ENCODE measurements at places on chromosomes 3 and 15. TPM values are rescaled to one million over a fixed set of nuclear protein-coding genes. Genes with fewer than 3 reads are reported as not detected.

Gene TYRO3
- 8.8 TPM for total RNA-seq

Gene A4GNT
- not detected for total RNA-seq

Gene SNX4
- total RNA-seq = 29.9 TPM

Gene ONECUT1
- total RNA-seq = not detected

Gene NR2E3
- 0.92 TPM for total RNA-seq

Gene CMC1
- 3.3 TPM for total RNA-seq

Gene GOLGA6A
- total RNA-seq = 0.42 TPM

Gene ZPLD1
- total RNA-seq = not detected

GRCh38 chr3:23258110-23258509 lies 55.0 kb downstream of the UBE2E2 start:
- H3K27me3 ChIP-seq = no peaks in the 10 kb centered on the region
- DNase-seq = no peak
- no peak overlapping the region for H3K27ac ChIP-seq
- H3K36me3 ChIP-seq = no peaks in the 10 kb centered on the region

DNA sequence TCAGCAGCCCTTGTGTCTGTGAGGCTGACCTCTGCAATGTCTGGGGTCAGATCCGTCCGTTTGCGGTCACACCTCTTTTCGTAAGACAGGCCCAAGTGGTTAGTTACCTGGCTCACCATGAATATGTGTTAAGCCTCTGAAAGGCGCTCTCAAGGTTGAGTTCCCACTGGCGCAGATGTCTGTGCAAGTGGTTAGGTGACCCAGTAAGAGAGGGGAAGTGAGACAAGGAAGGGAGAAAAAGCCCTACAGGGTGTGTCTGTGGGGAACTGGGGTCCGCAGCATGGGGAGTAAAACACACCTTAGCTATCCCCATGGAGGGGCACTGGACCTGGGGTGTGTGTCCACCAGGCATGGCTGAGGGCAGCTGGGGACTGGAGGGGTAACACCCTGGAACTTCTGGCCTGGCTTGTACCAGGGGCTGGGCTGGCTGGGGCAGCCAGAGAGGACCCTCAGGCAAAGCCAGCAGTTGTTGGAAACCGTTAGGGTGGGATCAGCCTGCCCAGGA lies 391.6 kb upstream of the PROK2 start:
- no peak for DNase-seq
- H3K27ac ChIP-seq = peak overlapping the region; percentile 52

DNA sequence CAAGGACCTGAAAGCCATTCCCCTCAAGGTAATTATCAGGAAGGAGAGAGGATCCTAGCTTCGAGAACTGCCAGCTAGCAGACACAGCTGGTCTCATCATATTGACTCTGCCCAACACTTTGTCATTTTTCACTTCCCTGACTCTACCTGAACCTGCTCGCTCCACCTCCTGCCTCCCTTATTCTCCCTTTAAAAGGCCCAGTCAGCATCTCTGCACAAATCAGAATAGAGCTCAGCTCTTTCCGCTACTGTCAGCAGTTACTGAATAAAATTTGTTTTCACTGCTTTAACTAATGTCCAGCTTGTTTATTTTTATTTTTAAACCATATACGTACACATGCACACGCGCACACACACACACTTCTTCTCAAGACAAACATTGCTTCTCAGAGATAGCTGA lies 57.2 kb upstream of the MCF2L2 start:
- H3K27ac ChIP-seq = no peak overlapping the region
- no peaks in the 10 kb centered on the region for H3K4me1 ChIP-seq
- no peak overlapping the region for H3K4me3 ChIP-seq
- no peaks in the 10 kb centered on the region for H3K27me3 ChIP-seq
- DNase-seq = no peak
- H3K36me3 ChIP-seq = no peaks in the 10 kb centered on the region

- H3K4me3 ChIP-seq = no peak overlapping the region
- no peaks in the 10 kb centered on the region for H3K27me3 ChIP-seq
- no peak overlapping the region for H3K27ac ChIP-seq
- H3K36me3 ChIP-seq = no peaks in the 10 kb centered on the region
These were observed 1.5 kb upstream of the OCA2 start for GRCh38 chr15:28100516-28101195.

DNA sequence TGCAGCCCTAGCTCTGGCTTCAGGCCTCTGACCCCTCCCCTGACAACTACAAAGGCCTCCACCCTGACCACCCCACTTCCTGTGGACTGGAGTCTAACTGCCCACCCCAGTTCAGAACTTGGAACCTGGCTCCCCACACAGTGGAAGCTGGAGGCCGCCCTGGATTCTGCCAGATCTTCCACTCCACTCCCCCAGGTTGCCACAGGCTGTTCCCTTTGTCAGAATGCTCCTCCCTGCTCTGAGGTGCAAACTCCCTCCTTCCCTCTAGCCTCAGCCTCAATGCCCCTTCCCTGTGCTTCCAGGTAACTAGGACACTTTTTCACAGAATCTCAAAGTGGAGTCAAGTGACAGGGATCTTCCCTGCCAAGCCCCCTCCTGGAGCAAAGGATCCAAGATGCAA lies 62.8 kb upstream of the TMEM115 start:
- H3K4me1 ChIP-seq = no peaks in the 10 kb centered on the region
- H3K4me3 ChIP-seq = no peak overlapping the region
- no peak overlapping the region for H3K27ac ChIP-seq
- DNase-seq = no peak
- no peaks in the 10 kb centered on the region for H3K36me3 ChIP-seq
- no peaks in the 10 kb centered on the region for H3K27me3 ChIP-seq

DNA sequence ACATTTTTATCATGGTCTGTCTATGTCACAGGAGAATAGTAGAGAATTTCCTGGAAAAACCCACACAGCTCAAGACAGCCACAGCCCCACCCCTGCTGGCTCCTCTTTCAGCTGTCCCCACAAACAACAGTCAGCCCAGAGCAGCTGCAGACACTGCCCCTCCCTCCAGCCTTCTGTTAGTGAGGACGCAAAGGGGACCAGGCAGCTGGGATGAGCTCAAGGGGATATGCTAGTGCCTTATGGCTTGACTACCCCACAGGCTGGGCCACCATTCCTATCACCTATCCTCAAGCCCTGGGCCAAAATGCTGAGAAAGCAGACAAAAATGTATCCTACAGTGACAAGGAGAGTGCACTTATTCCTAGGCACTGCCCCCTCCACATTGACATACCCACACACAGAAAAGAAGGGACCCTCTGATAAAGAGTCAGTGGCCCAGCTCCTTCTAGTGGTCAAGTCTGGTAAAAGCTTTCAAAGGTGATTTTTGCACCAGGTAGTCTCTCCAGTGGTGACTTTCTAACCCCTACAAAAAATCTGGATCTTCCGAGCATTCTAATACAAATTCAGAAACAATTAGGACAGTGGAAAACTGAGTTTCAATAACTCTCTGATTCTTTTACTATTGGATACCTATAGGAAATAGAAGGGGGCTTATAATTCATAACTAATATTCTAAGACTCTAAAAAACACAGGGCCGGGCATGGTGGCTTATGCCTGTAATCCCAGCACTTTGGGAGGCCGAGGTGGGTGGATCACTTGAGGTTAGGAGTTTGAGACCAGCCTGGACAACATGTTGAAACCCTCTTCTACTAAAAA lies 3.0 kb upstream of the MAP1A start:
- no peaks in the 10 kb centered on the region for H3K27me3 ChIP-seq
- DNase-seq = no peak
- H3K27ac ChIP-seq = no peak overlapping the region

GRCh38 chr3:14407203-14407602 lies 4.8 kb downstream of the SLC6A6 start:
- no peak for DNase-seq
- H3K36me3 ChIP-seq = peaks cover 3% of the 10 kb centered on the region
- H3K4me3 ChIP-seq = no peak overlapping the region
- peaks cover 33% of the 10 kb centered on the region for H3K4me1 ChIP-seq
- no peak overlapping the region for H3K27ac ChIP-seq
- no peaks in the 10 kb centered on the region for H3K27me3 ChIP-seq

- H3K4me3 ChIP-seq = no peak overlapping the region
- no peaks in the 10 kb centered on the region for H3K36me3 ChIP-seq
- H3K27me3 ChIP-seq = no peaks in the 10 kb centered on the region
- H3K27ac ChIP-seq = no peak overlapping the region
These were observed 126.1 kb downstream of the CHST2 start for GRCh38 chr3:143245692-143246091.

GRCh38 chr3:123618768-123619484 lies 34.1 kb upstream of the HACD2 start:
- peaks cover 87% of the 10 kb centered on the region for H3K4me1 ChIP-seq
- peak overlapping the region; percentile 43 for H3K4me3 ChIP-seq
- peak; percentile 80 for DNase-seq
- peaks cover 30% of the 10 kb centered on the region for H3K36me3 ChIP-seq
- no peaks in the 10 kb centered on the region for H3K27me3 ChIP-seq
- H3K27ac ChIP-seq = peak overlapping the region; percentile 73

DNA sequence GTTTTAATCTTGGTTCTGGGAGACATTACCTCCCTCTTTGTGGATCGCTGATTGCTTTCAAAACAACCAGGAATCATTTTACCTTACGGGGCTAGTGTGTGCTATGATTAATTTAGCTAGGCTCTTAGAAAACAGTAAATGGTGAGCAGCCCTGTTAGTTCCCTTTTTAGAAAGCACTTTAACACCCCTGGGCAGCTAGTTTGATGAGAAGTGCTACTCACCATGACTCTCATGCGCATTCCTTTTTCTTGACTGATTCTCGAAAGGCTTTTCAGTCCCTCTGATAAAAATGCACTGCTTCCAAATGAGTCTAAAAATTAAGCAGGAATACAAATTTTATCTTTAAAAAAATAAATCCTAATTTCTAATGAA lies 75.3 kb upstream of the LEKR1 start:
- no peaks in the 10 kb centered on the region for H3K36me3 ChIP-seq
- no peak overlapping the region for H3K4me3 ChIP-seq
- no peak overlapping the region for H3K27ac ChIP-seq
- no peaks in the 10 kb centered on the region for H3K27me3 ChIP-seq
- peaks cover 5% of the 10 kb centered on the region for H3K4me1 ChIP-seq

DNA sequence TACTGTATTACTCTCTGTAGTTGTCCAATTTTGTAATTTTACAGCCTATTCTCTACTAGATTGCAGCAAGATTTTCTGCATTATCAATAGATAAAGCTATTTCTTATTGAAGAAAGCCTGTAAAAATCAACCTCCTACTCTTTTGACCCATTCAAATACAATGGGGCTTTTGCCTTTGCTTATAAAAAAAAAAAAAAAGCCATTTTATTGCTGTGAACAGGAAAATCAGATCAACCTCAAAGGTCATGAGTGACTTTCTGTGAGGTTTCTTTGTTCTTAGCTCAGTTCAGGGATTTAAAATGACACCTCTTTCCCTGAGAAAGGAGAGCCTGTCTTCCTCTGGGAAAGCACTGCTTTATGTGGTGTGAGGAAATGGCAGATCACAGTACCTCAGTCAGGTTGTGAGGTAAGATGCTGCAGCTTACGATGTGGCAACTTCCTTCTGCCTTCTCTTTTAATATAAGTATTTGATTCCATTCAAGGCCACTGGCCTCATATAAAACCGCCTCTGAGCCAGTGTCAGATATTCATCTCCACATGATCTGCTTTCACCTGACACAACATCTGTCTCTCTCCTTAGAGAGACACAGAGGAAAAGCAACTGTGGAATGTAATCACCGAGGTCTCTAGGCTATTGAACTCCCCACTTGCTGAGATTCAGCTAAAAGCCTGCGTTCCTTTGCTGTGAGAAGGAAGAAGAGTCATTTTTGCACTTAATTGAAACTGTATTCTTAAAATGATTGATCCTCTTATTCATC lies 161.5 kb upstream of the MB21D2 start:
- DNase-seq = no peak
- H3K27ac ChIP-seq = no peak overlapping the region
- no peaks in the 10 kb centered on the region for H3K36me3 ChIP-seq

DNA sequence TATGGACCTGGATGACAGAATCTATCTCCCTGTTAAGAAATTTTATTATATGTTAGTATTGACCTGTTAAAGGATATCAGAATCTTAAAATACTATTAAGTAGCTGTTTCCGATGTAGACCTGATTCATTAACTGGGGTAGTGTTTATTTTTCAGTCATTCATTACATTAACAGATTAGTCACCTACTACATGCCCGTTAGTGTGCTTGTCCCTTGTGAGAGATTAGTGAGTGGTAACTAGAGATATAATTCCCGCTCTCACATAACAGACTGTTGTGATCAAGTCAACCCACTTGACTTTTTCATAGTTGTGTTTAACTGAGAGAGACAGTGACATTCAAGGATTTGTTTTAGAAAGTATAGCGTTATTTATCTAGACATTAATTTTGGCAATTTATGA lies 166.8 kb downstream of the TCF12 start:
- no peak overlapping the region for H3K4me3 ChIP-seq
- H3K27ac ChIP-seq = no peak overlapping the region
- no peak for DNase-seq
- peaks cover 5% of the 10 kb centered on the region for H3K4me1 ChIP-seq
- H3K27me3 ChIP-seq = no peaks in the 10 kb centered on the region

DNA sequence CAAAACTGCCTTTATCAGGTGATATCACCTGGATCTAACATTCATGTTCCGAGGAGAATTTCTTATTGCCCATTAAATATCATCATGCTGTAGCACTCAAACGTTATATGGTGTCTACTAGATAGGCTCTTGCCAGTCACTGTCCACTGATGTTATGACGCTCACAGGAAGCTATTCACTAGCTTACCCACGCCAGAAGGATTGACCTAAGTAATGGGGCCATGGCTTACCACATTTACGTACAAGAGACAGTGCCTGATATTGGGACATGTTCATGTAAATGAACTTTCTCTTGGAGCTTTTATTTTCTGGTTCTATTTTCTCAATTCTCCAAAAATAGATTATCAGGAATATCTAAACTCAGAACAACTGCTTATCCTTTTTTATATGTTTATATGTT lies 91.7 kb upstream of the NAALADL2 start:
- no peaks in the 10 kb centered on the region for H3K36me3 ChIP-seq
- H3K4me3 ChIP-seq = peak overlapping the region; percentile 10
- H3K27ac ChIP-seq = no peak overlapping the region

DNA sequence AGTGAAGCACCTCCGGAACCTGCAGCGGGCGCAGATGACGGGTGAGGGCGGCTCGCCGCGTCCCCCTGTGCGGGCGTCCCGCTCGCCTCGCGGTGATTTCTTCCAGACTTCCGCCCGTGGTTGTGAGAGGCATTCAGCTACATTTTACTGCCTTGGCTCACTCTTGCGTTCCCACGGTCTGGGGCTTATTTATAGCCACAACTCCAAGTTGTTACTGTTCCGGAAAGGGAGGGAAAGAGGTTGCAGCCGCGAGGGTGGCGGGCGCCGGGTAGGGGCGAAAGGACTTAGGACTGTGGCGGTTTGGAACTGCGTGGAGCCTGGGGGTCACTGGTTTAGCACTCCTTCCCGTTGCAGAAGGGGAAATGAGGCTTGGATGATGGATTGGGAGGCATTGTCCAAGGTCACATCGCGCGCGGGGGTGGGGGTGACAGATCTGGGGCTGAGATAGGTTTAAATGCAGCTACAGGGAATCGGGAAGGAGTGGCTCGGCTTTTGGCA lies 1.1 kb downstream of the HES1 start:
- peak; percentile 41 for DNase-seq
- no peaks in the 10 kb centered on the region for H3K27me3 ChIP-seq
- H3K36me3 ChIP-seq = no peaks in the 10 kb centered on the region
- peak overlapping the region; percentile 80 for H3K4me3 ChIP-seq
- peak overlapping the region; percentile 97 for H3K27ac ChIP-seq
